ENCODE measurements at places on chromosomes 5 and 9. TPM values are rescaled to one million over a fixed set of nuclear protein-coding genes. Genes with fewer than 3 reads are reported as not detected.

- no peak for DNase-seq
Measured at GRCh38 chr5:129619782-129620181, 128.1 kb upstream of the MINAR2 start.

The CCNH gene
- 16.6 TPM for total RNA-seq

DNA sequence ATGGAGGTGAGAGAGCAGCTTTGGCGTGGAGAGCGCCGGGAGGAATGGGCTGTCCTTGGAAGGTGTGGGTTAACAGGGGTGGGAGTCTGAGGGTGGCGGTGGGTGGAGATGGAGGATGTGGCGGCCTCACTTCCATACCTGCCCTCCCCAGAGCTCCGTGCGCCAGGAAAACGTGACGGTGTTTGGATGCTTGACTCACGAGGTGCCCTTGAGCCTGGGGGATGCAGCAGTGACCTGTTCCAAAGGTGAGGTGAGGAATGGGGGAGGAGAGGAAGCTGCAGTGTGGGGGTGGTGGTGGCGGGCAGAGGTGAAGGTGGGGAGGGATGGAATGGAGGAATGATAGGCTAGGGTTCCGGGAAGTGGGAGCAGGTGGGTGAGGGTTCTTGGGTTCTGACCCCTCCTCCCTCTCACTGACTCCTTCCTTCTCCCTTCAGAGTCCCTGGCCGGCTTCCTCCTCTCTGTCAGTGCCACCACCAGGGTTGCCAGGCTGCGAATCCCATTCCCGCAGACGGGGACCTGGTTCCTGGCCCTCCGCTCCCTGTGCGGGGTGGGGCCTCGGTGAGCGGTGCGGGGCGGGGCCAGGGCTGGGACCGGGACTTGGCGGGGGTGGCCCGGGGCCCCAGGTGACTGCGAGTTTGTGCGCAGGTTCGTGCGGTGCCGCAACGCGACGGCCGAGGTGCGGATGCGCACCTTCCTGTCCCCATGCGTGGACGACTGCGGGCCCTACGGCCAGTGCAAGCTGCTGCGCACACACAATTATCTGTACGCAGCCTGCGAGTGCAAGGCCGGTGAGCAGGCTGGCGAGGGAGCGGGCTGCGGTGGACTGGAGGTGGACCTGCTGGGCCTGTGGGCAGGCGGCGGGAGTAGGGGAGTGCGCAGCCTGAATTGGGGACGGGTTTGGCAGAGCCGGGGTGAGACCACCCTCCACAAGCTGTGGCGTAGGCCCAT is 17.1 kb downstream of the TMEM8B start:
- no peak for DNase-seq

The TAL2 gene
- total RNA-seq, result 0.59 TPM

The SOHLH1 gene
- not detected for total RNA-seq

- DNase-seq, result peak; percentile 84
Measured at GRCh38 chr5:169637085-169637548, at the start of gene DOCK2. Gene DOCK2, plus strand, starts transcription at chr5:169637275. Its CDS starts 52 bp downstream, at chr5:169637327.

DNA sequence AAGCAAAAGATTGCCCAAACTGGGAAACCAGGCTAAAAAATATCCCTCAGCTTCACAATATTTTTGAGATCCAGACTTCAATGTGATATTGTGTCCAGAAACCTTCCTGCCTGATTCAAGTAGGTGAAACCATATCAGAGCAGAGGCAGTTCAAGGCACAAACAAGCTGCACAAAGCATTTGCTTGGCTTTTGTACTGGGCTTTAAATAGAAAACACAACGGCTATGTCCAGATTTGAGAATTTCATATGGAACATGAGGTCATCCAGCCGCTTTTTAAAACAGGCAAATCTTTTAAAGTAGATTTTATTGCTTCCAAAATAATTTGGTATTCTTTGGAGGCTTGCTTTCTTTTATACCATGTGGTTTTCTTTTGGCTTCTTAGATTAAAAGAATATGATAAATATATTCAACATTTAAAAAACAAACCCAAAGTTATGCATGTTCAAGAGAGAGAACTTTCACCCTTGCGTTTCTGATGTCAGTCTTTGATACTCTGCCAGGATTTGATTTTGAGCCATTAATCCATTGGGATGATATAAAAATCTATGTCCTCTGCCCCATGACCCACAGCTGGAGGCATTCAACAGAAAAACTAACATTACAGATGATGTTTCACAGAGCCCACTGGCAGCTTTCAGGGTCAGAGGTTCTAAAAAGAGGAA is 29.0 kb upstream of the CCDC112 start:
- no peak for DNase-seq

- DNase-seq, result no peak
Measured at GRCh38 chr5:57825031-57825686, 342.5 kb upstream of the ACTBL2 start.

The LHX2 gene
- total RNA-seq, result not detected

GRCh38 chr9:136537896-136538598 is 7.8 kb downstream of the NOTCH1 start:
- DNase-seq, result no peak

The ZNF883 gene
- total RNA-seq, result 5.7 TPM

DNA sequence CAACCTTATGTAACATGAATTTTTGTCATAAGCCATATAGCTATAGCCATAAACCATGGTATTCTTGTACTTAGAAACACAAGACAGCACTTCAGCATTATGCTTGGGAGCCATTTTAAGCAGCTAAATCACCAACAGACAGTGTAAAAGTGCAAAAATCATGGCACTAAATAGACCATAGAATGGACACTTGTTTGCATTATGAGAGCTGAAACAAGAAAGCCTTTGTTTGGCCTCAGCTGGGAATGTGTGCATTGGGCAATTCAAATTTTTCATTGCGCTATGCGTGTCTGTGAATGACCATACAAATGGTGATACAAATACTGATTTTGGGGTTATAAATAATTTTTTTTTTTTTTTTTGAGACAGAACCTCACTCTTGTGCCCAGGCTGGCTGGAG is 23.7 kb downstream of the KDM4C start:
- DNase-seq, result no peak

The SLC22A4 gene
- 1.6 TPM for total RNA-seq

- peak; percentile 61 for DNase-seq
Measured at GRCh38 chr5:31768046-31768445, 129.1 kb downstream of the PDZD2 start.

The KLHL3 gene
- total RNA-seq, result 22.3 TPM
